ENCODE measurements at places on chromosomes 7 and 10.

DNA sequence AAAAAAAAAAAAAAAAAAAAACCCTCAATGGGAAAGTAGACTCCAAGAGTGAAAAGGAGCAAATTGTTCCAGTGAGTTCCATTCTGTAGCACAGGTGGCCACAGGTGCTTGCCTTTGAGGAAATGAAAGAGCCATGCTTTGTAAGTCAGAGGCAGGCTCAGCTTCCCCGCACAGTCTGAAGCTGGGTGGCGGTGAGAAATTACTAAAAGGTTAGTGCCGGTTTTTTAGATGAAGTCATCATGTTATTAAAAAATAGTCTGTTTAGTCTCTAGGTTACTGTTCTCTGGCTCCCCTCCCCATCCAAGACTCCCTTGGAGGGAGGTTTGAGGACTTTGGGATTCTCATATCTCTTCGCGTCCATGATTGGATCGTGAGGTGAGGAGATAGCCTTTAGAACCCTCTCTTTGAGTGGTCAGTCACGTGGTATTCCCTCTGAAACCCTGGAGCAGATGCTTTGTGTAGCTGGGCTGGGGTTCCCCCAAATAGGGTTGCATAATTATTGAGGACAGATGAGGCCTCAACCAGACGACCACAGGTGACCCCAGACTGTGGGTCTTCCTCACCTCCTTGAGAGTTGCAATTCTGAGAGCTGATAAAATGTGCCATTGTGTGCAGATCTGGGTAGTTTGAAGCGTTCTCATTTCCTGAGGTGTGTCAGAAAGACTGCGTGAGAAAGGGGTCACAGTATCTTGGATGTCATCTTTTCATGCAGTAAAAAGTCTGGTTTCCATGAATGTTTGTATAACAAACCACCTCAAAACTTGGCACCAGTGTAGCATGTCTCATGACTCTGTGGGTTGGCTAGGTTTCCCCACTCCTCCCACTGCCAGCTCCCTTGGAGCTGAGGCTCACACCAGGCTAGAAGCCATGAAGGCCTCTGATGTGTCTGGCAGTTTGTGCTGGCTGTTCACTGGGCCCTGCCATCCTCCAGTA lies 27.1 kb downstream of the OGDH start:
- no peak for DNase-seq

DNA sequence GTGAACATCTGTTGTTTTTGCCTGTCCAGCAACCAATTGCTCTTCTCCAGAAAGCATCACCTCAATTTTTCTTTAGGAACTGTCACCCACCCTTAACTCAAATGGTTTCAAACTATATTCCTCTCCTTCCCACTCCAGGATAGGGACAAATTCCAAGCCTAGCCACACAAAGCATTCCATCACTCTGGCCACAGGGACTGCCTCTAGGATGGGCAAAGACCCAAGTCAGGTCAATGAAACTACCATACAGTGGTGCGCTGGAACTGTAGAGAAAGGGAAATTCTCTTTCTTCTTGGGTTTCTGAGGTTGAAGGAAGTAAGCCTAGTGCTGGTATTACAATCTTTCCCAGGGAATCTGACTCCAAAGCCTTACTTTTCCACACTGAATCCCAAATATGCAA lies 3.6 kb downstream of the MICU1 start:
- DNase-seq, result no peak

DNA sequence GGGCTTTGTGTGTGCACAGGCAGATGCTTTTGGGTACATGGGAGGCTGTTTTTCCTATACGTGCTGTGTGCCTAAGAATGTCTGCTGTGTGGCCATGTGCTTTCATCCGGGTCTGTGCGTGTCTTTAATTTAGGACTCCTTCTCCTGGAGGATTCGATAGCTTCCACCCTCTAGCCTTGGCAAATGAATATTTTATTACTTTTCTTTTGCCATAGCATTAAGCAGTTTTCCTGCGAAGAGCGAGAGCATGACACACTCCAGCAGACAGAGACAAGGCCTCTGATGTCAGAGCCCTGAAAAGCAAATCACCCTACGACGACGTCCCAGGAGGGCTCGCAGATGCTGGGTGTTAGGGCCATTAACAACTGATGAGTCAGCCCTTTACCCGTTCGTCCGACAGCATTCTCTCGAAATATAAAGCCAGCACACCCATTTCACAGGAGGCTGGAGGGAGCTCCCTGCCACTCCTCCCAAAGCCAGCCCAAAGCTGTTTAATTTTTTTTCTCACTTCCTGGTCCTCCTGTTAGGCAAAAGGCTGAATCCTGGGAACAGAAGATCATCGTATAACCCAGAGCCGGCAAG lies 311.3 kb upstream of the ZMIZ1 start:
- peak; percentile 19 for DNase-seq

DNA sequence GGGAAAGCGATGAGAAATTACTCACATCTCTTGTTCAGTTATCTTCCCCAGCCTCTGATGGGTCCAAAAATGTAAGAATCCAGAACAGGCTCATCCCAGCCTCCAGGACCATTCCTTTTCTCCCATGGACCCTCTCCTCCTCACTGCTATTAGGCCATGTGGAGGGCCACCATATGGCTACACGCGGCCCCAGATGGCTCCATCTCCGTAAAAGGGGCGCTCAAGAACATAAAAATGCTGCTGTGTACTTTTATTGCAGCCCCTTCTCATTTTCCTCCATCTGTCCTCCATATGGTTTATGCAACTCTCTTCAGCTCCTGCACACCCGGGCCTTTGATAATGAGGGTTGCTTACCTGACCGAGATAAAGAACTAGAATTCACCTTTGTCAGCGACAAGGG lies 166.2 kb downstream of the RAPGEF5 start:
- no peak for DNase-seq

GRCh38 chr7:17534348-17534747 lies 235.9 kb downstream of the AHR start:
- no peak for DNase-seq

Data from DMS153 (cell line).